Fibroblast of gingiva (primary cell): ENCODE measurements at places on chromosomes 5 and 9.

- DNase-seq = no peak
Measured at GRCh38 chr9:37806271-37806670, 5.7 kb downstream of the DCAF10 start.

- no peak for DNase-seq
Measured at GRCh38 chr5:158033076-158033475, 174.1 kb upstream of the CLINT1 start.

DNA sequence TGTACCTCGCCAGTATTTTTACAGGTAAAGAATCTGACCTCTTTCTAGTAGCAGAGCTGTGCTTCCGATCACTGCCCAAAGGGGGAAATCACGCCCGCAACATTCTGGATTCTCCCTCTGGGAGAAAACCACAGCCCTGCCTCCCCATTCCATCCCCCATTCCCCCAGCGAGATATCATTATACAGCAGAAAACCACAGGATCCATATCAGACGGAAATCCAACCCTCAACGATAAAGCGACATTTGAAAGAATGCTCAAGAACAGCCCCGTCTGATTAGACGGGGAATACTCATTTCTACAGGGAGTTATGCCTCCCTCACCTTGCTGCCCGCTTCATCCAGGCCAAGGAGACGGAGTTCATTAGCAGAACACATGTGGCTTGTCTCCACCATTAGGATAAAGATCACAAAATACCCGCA is 172.8 kb downstream of the COL23A1 start:
- DNase-seq = no peak

GRCh38 chr5:60529001-60529400 is 171.0 kb downstream of the DEPDC1B start:
- DNase-seq = no peak

GRCh38 chr5:138275379-138275782 is 960 bp upstream of the GFRA3 start:
- DNase-seq = no peak

DNA sequence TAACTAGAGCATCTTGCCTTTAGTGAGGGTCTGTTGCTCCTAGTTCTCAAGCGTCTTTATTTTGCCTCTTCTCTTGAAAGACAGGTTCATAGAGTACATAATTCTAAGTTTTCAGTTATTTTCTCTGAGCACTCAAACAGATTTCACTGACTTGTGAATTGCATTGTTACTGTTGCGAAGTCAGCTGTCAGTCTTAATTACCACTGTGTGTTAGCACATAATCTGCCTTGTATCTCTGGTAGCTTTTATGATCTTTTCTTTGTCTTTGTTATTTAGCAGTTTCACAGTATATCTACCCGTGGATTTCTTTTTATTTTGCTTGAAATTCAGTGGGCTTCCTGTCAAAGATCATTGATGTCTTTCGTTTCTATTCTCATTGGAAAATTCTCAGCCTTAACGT is 192.9 kb downstream of the TTLL11 start:
- no peak for DNase-seq

DNA sequence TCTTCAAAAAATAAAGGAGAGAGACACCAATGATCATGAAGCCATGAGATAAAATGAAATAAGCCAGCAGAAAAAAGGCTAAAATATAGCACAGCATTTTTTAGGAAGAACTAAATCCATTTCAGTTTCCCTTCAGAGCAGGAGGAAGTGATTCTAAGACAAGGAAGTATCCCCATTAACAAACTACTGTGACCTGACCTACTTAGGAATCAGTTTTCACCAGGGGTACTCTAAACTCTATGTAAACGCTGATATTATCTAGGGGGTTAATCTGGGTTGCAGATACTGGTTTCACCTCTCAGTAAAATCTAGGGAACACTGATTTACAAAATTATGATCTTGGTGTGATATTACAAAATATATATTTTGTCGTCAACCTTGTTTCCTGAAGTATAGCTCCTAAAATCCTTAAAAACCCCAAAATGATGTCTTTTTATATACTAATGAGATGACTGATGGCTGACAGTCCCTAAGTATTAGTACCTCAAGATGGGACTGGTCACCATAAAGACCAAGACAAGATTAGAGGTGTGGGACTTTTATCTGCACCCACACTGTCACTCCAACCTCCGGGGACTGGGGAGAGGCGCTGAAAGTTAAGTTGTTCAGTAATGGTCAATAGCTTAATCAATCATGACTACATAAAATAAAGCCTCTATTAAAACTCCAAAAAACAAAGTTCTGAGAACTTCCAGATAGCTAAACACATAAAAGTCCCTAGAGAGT is 2.9 kb upstream of the FNBP1 start:
- DNase-seq = no peak
